ENCODE measurements at places on chromosomes 7 and 10.

GRCh38 chr10:122190176-122190943, 80.7 kb upstream of the BTBD16 start:
- DNase-seq = no peak

DNA sequence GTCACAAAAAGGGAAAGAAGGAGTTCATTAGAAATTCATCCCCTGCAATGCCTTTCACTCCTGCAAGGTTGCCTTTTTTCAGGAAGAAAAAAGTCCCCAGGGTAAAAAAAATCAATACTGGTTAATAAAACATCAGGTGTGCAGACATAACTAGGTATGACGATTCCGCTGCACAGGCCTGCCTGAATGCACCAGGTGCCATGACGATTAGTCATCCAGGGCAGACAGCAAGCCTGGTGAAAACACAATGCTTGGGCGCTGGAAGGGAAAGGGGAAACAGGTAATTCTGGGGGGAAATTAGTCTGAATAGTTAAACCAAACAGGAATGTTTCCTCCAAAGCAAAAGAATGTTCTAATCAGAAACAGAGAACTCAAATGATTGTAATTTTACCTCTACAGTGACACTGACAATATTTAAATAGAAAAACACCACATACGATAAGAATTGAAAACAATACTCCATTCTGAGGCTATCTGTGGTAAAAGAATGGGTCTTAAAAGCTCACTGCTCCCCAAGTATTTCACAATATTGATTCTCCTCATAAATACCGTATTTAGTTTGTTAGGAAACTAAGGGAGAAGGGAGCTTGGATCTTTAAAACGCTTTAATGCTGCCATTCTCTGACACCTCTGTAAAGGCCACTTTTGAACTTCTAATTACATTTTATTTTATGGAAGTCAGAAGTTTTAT, 45.2 kb downstream of the VPS41 start:
- no peak for DNase-seq

DNA sequence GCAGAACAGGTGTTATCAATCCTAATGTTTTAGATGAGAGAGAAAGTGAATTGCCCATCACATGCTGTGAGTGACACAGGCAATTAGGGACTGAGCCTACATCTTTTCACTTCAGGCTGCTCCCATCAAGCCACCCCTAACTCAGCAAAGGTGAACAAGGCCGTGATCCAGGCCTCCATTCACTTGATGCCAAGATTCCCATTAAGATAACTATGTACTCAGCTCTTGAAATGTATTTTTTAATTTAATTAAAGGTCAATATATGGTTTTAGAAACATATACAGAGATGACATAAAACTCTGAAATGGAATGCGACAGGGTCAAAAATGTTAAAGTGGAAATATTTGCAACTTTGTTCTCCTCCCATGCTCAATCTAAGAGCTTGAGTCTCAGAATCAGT, 27.9 kb upstream of the UBE2H start:
- no peak for DNase-seq

GRCh38 chr10:91700788-91701444, 68.0 kb upstream of the PPP1R3C start:
- peak; percentile 41 for DNase-seq

GRCh38 chr7:38568497-38568896, 62.7 kb downstream of the AMPH start:
- no peak for DNase-seq

- DNase-seq = peak; percentile 53
These were observed 769.3 kb downstream of the KCNMA1 start for GRCh38 chr10:76868098-76868977.

DNA sequence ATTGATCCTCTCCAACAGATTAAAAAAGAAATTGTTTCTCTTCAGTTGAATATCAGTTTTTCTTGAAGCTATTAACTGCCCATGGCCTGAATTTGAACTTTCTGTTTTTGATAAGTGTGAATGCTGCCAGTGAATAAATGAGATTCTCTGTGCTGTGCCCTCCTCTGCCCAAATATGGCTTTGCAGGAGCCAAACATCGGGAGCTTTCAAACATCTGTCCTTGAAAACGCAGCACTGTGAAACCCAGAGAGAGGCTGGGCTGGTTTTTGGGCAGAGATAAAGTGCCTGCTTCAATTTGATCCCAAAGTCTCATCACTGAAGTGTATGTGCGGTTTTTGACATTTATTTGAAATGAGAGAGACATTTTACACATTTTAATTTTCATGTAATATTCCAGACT, 268.3 kb upstream of the SHH start:
- DNase-seq = no peak

DNA sequence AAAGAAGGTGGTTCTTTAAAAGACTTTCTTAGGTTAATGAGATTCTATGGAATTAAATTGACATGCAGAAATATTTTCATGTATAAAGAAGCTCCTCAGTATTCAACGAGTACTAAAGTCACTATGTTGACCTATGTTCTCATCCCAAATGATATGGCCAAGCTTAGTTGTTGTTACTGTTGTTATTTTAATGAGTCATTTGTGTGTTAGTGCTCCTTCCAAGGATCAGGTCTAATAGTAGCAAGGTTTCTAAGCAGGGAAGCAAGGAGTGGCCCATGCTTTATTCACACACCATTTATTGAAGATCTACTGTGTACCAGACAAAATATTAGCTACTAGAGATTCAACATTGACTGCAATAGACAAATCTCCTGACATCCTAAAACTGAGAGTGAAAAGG, 41.9 kb downstream of the LRRN3 start:
- DNase-seq = no peak

GRCh38 chr10:131748191-131748590, 152.6 kb upstream of the PPP2R2D start:
- DNase-seq = no peak

- DNase-seq = no peak
These were observed 232.2 kb downstream of the FANK1 start for GRCh38 chr10:126128581-126128980.

- DNase-seq = no peak
These were observed 158.8 kb downstream of the ANK3 start for GRCh38 chr10:60230892-60231291.

DNA sequence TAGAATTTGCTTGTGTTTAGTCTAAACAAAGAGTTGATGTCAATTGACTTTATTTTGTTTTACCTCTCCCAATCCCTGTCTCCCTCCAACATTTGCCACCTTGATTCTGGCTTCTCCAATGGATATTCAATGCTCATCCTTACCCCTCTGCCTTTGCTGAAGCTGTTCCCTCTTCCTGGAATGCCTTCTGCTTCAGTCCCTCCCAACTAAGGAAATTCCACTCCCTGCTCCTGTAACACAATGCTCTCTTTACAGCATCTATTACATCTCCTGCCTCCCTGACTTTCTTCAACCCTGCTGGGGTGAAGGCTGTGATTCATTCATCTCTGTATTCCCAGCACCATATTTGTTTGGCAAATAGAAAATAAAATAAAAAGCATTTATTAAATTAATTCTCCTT, 34.5 kb upstream of the TAC1 start:
- no peak for DNase-seq
